Testis (tissue), 5 donors: ENCODE measurements at places on chromosomes 6 and 20. TPM values are rescaled to one million over a fixed set of nuclear protein-coding genes. Genes with fewer than 3 reads are reported as not detected.

Gene MCCD1
- total RNA-seq: not detected

Gene ECT2L
- 0.16 TPM for total RNA-seq

GRCh38 chr6:158655569-158656450 is 6.0 kb downstream of the SYTL3 start:
- no peak for DNase-seq

DNA sequence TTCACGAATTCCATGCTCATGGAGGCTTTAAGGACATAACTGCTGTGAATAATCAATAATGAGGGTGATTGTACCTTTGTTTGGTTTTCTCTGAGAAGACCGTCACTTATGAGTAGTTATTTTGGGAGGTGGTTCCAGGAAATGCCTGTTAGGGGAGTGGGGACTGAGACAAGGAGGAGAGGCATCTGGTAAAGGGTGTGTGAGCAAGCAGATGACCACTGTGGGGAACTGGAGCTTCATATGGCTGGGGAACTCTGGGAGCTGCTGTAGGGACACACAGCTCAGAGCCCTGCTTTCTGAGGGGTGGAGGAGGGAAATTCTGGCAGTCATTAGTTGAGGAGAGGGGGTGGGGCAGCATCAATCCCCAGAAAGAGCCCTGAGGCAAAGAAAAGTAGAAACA is 71.3 kb upstream of the TINAG start:
- DNase-seq: no peak

DNA sequence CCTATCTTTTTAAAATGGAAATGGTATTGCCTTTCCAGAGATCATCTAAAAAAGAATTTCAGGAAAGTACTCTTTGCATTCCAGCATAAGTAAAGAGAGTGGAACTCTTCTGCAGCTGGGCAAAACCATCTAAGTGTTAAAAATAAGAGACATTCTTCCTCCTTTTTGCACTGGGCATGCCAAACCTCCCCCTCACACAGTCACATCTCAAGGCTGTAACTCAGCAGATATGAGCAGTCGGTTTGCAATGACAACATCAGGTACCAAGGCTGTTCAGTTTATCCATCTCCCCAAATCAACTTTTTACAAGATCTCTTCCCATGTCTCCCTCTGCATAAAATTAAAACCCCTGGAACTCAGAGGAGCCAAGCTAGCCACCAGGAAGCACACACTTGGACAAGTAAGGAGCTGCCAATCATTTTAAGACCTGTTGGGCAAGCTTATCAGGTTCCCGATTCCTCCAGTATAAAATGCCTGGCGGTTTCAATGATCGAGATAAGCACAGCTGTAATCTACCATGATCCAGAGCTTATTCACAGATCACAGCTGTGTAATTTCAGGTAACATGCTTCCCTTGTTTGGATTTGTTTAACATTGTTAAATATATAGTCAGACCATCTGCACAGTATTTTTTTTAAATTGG is 23.2 kb downstream of the ID4 start:
- DNase-seq: no peak

- peak; percentile 77 for DNase-seq
Measured at GRCh38 chr6:32255199-32256153, 31.6 kb upstream of the NOTCH4 start.

DNA sequence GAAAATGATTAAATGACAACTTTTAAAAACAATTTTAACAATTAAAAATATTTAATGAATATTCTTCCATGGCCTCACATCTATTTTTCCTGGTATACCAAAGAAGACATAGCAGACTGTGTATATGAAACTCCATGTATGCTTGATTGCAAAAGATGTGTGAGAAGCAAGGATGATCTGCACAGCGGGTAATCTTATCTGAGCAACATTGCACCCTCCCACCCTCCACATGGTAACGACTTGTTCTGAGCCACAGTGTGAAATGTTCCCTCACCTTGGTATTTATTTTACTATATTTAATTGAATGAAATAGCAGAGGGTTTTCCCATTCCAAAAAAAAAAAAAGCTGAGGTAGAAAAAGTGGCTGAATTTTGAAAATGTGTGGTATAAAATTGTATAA is 204.4 kb downstream of the SYNE1 start:
- no peak for DNase-seq

Gene TRIM31
- 0.50 TPM for total RNA-seq

Gene SEC23B
- total RNA-seq: 65.0 TPM

DNA sequence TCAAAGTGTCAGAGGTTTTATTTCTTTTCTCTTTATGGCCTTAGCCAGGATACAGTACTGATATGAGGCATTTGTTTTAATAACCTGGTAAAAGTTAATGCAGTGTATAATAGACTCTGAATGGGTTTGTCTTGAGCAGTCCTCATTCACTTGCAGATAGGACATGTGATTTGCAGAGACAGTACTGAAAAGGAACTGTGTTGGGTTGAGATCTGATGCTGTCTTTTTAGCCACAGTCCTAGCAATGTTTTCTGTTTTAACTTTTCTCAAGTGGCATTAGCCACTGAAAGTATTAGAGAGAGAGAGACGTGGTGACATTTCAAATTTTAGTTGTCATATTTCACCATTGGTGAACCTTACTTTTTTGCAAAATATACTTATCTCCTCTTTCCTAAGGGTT is 547.2 kb upstream of the MAN1A1 start:
- DNase-seq: no peak

- no peak for DNase-seq
Measured at GRCh38 chr20:12211361-12211760, 293.7 kb downstream of the BTBD3 start.
